ENCODE measurements at places on chromosomes 3 and 15.

DNA sequence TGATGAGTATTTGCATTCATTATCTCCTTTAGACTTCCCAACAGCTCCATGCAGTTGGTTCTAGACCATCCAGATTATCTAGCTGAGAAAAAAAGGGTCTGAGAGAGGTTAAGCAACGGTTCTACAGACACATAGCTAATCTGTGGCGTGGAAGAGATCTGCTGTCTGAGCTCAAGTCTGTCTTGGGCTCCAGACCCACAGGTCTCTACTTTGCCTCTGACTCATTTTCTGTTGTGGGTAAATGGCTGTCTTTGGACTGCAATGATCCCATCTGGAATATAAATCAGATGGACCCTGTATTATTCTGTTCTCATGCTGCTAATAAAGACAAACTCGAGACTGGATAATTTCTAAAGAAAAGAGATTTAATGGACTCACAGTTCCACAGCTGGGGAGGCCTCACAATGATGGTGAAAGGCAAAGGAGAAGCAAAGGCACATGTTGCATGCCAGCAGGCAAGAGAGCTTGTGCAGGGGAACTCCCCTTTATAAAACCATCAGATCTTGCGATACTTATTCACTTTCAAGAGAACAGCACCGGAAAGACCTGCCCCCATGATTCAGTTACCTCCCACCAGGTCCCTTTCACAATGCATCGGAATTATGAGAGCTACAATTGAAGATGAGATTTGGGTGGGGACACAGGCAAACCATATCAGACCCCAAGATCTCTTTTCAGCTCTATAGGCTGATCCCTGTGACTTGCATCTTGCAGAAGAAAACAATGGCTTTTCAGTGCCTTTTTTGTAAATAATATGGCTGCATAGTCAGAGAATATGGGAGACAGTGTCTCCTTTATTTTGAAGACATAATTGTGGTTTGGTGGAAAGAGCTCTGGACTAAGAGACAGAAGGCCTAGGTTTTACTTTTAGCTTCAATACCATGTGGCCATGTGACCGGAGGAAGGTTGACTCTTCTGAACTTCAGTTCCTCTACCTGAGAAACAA lies 24.7 kb downstream of the CEMIP start:
- DNase-seq, result no peak

DNA sequence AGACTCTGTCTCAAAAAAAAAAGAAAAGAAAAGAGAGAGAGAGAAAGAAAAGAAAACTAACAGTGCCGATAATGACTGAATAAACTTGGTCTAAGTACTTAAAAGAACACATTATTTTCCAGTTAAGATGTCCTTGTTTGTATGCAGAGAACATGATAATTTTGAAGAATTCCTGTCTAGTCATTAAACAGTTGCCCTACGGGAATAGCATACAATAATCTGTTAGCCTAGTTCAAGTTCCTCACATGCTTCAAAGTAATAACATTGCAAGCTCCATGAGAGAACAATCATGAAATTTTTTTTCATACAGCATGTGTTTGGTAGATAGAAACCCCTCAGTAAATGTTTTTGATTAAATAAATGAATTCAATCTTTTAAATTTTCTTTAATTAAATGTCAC lies 23.1 kb upstream of the BHLHE40 start:
- DNase-seq, result no peak

GRCh38 chr3:143433787-143434378 lies 314.3 kb downstream of the CHST2 start:
- DNase-seq, result no peak

GRCh38 chr15:66673410-66674322 lies 28.4 kb upstream of the SMAD6 start:
- DNase-seq, result no peak

DNA sequence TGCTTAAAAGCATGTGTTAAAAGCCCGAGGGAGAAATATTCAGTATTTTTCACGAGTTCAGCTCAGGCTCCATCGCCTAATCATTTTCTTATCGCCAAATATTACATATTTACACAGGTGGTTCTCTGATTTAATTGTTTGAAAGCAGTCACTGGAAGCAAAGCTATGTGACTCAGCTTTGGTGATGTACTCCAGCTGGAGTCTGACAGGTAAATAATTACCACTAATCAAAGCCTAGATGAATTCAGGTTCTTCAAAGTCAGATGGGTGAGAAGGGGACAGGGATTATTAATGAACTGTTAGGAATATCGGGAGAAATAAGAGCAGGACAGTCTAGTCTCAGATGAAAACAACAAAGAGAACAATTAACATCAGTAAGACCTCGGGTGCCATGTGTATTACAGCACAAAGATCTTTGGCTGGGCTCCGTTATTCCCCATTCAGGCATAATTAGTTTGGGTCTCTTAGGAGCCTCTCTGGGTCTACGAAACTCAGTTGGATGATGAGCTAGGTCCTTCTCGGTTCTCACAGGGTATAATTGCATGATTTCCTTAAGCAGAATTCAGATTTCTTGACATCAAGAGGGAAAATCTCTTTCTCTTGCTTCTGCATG lies 331.7 kb upstream of the ADAMTS9 start:
- no peak for DNase-seq

DNA sequence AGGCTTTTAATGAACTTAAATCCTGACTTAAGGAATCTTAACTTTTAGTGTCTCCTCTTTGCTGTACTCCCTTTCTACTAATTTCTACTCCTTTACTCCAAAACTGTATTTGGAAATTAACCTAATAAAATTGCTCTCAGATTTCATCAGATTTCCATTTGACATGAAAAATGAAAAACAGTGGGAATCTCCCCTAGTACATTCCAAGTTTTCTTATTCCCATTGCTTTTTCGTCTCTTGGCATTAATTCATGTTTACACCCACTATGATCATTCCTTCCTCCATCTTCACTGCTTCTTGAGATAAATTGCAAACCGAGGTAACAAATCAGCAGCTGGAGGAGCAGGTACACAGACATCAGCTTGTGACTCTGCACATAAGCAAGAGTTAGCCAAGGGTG lies 208.7 kb downstream of the VGLL3 start:
- DNase-seq, result no peak

DNA sequence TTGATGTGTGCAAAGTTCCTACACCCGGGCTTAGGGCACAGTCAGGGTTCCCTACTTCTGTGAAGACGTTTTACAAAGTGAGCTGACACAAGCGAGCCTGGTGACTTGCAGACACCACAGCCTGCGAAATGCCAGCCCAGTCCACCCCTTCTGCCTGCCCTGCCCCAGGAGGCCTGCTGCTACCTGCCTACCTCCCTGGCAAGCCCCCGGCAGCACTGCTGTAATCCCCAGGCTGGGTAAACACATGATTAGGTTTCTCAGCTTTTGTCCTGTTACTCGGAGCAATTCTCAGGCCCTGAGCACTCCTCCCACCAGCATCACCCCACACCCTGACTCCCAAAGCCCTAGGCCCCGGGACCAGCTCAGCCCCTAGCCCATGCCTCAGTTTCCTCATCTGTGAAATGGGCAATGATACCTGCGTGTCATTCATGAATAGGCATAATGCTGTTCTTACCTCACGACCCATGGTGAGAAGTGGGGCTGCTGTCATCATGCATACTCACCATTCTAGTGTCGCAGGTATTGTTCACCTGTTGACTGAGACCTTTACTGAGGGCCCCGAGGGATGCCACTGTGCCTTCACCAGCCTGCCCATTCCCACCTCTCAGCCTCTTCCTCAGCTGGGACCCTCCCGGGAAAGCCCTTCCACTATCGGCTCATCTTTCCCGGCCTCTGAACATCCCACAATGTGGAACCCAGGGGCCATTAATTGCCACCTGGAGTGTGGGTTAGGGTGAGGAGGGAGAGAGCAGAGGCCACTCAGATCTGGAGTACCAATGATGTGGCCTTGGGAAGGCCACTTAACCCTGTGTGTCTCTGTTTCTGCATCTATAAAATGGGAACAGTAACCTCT lies 31.5 kb upstream of the SLC6A6 start:
- no peak for DNase-seq

DNA sequence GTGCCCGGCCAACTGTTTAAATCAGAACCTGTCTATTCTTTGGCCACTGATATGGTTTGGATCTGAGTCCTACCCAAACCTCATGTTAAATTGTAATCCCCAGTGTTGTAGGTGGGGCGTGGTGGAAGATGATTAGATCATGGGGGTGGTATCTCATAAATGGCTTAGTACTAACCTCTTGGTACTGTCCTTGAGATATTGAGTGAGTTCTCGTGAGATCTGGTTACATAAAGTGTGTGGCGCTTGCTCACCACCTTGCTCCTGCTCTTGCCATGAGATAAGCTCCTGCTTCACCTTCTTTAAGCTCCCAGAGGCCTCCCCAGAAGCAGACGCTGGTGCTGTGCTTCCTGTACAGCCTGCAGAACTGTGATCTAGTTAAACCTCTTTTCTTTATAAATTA lies 42.4 kb downstream of the REC114 start:
- DNase-seq, result no peak

DNA sequence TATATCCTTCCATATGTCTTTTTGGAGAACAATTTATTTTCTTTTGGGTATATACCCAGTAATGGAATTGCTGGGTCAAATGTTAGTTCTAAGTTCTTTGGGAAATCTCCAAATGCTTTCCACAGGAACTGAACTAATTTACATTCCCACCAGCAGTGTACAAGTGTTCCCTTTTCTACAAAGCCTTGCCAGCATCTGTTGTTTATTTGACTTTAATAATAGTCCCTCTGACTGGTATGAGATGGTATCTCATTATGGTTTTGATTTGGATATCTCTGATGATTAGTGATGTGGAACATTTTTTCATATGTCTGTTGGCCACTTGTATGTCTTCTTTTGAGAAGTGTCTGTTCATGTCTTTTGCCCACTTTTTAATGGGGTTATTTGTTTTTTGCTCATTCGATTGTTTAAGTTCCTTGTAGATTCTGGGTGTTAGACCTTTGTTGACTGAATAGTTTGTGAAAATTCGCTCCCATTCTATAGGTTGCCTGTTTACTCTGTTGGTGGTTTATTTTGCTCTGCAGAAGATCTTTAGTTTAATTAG lies 48.4 kb downstream of the TMEM45A start:
- no peak for DNase-seq

DNA sequence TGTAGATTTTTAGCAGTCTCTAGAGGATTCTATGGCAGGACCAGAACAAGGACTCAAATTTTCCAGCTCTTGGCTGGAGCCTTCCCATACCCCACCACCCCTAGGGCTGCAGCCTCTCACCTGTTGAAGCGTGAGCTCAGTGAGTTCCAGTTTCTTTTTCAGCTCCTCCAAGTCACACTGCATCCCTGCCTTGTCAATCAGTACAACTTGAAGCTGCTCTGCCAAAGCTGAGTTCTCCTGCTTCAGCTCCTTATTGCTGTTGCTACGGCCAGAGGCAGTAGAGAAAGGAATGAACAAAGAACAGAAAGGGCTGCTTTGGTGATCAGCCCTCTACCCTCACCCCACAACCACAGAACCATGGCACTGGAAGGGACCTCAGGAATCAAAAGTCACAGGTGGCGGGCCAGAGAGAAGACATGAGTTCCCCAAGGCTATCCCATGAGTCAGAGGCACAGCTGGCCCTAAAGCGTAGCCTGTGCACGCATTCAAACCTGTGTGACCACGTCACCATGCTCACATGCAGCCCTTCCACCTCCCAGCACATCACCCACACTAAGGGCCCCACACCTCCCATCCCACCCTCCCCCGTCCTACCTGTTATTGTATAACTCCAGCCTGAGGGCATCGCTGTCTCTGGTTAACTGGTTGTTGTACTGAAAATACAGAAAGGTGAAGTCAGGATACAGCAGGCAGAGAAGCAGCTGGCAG lies 83.3 kb upstream of the C2CD4B start:
- DNase-seq, result peak; percentile 28

GRCh38 chr3:141431411-141432378 lies 55.1 kb upstream of the RASA2 start:
- DNase-seq, result no peak

- DNase-seq, result no peak
Measured at GRCh38 chr3:17243621-17244020, 358.9 kb downstream of the PLCL2 start.

All from LHCN-M2 (cell line).